Natural killer cell (primary cell): ENCODE measurements at places on chromosomes 7 and 10. TPM values are rescaled to one million over a fixed set of nuclear protein-coding genes. Genes with fewer than 3 reads are reported as not detected.

DNA sequence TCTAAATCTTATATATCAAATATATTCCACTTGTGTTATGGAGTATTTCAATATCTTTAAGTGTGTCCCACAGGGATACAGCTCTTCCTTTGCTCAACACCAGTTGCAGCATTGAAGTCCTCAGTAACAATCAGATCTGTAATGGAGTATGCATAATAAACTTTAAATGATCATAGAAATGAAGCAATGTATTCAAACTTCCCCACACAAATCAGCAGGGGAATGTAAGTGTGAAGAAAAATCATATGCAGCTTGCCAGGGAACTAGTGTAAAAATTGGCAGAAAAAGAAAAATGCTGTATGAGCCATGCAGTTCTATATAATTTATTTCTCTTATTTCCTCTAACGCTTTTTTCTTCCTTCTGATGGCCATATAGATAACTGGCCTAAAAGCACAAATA is 444.3 kb upstream of the VSTM2A start:
- H3K4me3 ChIP-seq: no peak overlapping the region
- DNase-seq: no peak
- H3K27me3 ChIP-seq: no peaks in the 10 kb centered on the region
- H3K27ac ChIP-seq: no peak overlapping the region
- H3K36me3 ChIP-seq: no peaks in the 10 kb centered on the region
- no peaks in the 10 kb centered on the region for H3K4me1 ChIP-seq

DNA sequence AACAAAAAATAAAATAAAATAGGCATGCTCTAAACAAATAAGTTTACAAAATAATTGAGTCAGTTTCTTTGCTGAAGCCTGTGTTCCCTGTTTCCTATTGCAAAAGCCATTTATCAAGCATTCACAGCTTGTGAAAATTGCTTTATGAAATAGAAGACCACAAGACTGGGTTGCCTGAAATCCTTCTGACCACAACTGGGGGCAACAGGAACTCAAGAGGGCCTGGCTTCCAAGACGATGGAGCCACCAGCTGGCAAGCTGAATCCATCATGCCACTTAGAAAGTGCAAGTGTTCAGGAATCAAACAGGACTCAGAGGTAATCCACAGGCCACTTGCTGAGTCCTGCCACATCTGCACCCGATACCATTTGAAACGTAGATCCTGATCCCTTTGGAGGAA is 752 bp upstream of the ABCA13 start:
- H3K27me3 ChIP-seq: no peaks in the 10 kb centered on the region
- no peak for DNase-seq
- no peak overlapping the region for H3K27ac ChIP-seq
- no peaks in the 10 kb centered on the region for H3K4me1 ChIP-seq
- no peak overlapping the region for H3K4me3 ChIP-seq

TDRD1 gene
- total RNA-seq: 0.33 TPM

MSMB gene
- not detected for total RNA-seq

GRCh38 chr10:28676326-28676967 is 874 bp upstream of the BAMBI start:
- DNase-seq: peak; percentile 43
- peak overlapping the region; percentile 37 for H3K4me3 ChIP-seq
- peaks cover 48% of the 10 kb centered on the region for H3K27me3 ChIP-seq
- no peak overlapping the region for H3K27ac ChIP-seq

SIRT1 gene
- 51.0 TPM for total RNA-seq

RBP3 gene
- not detected for total RNA-seq
